Calu3 (cell line): ENCODE measurements at places on chromosomes 7 and 10. TPM values are rescaled to one million over a fixed set of nuclear protein-coding genes. Genes with fewer than 3 reads are reported as not detected.

DNA sequence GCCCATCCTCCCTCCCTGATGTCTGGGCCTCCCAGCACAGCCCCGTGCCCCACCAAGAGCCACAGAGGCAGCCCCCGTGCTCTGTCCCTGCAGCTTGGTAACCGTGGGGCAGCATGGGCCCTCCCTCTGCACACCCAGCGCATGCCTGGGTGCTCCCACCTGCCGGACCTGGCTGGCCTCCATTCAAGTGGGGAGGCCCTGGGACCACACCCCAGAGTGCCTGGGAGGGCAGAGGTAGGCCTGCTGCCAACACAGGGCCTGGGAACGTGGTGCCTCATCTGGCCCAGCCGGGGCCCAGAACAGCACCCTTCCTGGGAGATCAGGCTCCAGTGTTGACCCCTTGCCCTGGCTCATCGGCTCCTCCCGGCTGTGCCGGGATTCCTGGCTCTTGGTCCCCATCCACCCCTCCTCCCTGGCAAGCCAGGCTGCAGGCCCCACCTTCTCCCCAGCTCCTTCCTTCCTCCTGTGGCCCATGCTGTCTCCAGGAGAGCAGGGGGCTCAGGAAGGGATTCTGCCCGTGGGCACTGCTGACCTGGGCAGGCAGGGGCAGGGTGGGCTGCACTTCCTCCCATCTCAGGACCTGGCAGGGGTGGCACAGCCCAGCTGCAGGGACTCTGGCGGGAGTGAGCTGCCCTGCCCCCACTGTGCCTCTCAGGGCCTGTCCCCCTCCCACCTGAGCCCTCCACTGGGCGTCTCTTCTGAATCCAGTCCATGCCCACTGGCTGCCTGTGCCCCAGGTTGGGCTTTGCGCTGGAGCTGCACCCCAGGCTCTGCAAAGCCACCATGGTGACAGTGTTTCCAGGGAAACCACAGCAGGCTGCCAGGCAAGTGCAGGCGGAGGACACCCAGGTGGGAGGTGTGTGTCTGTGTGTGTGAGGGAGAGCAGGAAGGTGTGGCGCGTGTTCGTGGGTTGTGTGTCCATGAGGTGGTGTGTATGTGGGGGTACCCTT lies 32.6 kb downstream of the PWWP2B start:
- no peak for DNase-seq
- peaks cover 10% of the 10 kb centered on the region for H3K4me1 ChIP-seq
- no peak overlapping the region for H3K27ac ChIP-seq
- peaks cover 5% of the 10 kb centered on the region for H3K36me3 ChIP-seq

DNA sequence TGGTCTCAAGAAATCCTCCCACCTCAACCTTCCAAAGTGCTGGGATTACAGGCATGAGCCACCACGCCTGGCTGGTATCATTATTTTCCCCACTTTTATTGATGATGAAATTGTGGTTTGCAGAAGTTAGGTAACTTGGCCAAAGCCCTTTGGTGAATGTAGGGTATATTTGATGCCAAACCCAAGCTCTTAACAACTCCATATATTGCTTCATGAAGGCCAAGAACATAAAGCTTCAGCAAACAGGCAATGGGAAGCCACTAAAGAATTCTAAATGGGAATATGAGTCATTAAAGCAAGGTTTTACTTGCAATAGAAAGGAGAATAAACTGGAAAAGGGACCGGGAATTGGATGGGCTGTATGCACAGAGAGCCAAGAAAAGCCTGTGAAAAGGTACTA lies 142.7 kb downstream of the KMT2E start:
- H3K4me1 ChIP-seq, result no peaks in the 10 kb centered on the region
- H3K4me3 ChIP-seq, result no peak overlapping the region
- no peak for DNase-seq
- H3K36me3 ChIP-seq, result no peaks in the 10 kb centered on the region

CDH23 gene
- 0.07 and 0.12 TPM in 2 replicates for total RNA-seq

DNA sequence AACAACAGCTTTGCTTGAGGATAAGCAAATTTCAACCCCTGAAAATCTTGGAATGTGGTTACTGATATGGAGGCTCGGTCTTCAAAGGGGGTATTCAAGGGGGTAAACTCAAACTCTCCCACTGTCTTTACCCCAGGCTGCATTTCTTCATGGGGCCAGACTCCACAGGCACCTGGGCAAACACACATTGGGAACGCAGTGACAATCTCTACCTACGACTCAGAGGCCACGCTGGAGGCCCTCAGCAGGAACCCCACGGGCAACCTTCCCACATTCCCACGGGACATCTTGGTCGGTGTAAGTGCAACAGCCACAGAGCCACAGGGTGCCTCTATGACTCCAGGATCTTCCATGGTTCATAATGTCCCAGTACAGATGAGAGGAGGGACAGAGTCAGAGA lies 2.2 kb upstream of the INSIG1 start:
- no peak for DNase-seq
- no peak overlapping the region for H3K27ac ChIP-seq
- no peaks in the 10 kb centered on the region for H3K27me3 ChIP-seq
- peaks cover 59% of the 10 kb centered on the region for H3K4me1 ChIP-seq
- H3K36me3 ChIP-seq, result peaks cover 55% of the 10 kb centered on the region
- H3K4me3 ChIP-seq, result no peak overlapping the region

GRCh38 chr7:51640841-51641240 lies 324.2 kb upstream of the COBL start:
- H3K27ac ChIP-seq, result no peak overlapping the region
- DNase-seq, result no peak
- H3K27me3 ChIP-seq, result peaks cover 93% of the 10 kb centered on the region

- H3K27me3 ChIP-seq, result no peaks in the 10 kb centered on the region
- no peak for DNase-seq
- H3K4me1 ChIP-seq, result no peaks in the 10 kb centered on the region
- no peak overlapping the region for H3K4me3 ChIP-seq
- no peak overlapping the region for H3K27ac ChIP-seq
Observed at GRCh38 chr10:60395711-60396110, 6.0 kb upstream of the ANK3 start.

DNA sequence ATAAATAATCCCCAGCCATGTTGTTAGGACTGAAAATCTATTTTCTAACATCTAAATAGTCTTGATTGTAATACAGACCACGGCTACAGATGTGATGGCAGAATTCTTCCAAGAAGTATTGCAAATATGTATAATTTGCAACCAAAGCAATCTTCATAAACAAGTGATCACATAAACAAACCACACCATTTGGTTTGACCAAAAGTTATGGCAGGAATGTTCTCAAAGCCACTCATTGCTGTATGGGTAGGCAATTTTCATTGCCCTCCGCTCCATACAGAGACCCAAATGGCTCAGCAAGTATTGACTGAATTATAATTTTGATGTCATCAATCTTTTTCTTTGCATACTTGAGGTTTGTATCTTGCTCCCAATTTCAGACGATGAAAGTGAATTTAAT lies 19.0 kb upstream of the RHOBTB1 start:
- H3K36me3 ChIP-seq, result peaks cover 11% of the 10 kb centered on the region
- no peak overlapping the region for H3K4me3 ChIP-seq
- no peak for DNase-seq
- no peaks in the 10 kb centered on the region for H3K27me3 ChIP-seq
- no peak overlapping the region for H3K27ac ChIP-seq

GRCh38 chr7:64794171-64794844 lies at the start of gene ZNF138:
Gene ZNF138 (plus strand): TSS chr7:64794428. CDS start chr7:64794569, 141 bp downstream.
- no peaks in the 10 kb centered on the region for H3K27me3 ChIP-seq
- peaks cover 25% of the 10 kb centered on the region for H3K36me3 ChIP-seq
- peak within 1 kb of the TSS; percentile 92 for H3K4me3 ChIP-seq
- H3K4me1 ChIP-seq, result peaks cover 6% of the 10 kb centered on the region
- DNase-seq, result peak; percentile 90
- peak within 1 kb of the TSS; percentile 82 for H3K27ac ChIP-seq

DNA sequence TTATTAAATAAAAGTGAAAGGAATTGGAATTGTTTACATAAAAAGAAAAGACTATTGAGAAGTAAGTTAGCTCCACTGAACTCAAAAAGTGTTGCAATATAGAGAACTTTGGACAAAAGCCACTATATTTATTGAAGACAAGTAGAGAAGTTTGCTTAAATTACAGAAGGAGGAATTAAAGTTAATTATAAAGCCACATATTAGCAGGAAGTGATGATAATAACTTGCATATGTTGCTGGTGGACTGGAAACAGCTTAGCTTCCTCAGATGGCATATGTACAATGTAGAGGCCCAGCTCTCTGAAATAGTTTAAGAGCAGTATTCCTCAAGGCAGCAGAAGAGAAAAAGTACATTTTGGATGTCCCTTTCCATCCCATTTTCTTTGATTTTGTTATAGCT lies 400.7 kb downstream of the GATA3 start:
- H3K27me3 ChIP-seq, result no peaks in the 10 kb centered on the region
- peaks cover 43% of the 10 kb centered on the region for H3K4me1 ChIP-seq
- DNase-seq, result no peak
